Epithelial cell of esophagus (primary cell): ENCODE measurements at places on chromosomes 2 and 18.

DNA sequence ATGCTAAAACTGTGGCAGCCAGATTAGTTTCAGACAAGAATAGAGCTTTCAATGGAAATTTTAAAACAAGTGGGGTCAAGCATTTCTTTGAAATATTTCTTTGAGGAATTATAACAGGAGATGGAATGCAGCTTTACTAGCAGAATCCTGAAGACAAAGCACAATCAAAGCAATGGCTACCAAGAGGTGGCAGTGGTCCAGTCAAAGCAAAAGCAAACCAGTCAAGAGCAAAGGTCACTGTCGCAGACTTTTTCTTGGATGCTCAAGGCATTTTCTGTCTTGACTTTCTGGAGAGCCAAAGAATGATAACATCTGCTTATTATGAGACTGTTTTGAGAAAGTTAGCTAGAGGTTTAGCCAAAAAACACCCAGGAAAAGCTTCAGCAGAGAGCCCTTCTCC, 351.2 kb upstream of the DLGAP1 start:
- no peak for DNase-seq

DNA sequence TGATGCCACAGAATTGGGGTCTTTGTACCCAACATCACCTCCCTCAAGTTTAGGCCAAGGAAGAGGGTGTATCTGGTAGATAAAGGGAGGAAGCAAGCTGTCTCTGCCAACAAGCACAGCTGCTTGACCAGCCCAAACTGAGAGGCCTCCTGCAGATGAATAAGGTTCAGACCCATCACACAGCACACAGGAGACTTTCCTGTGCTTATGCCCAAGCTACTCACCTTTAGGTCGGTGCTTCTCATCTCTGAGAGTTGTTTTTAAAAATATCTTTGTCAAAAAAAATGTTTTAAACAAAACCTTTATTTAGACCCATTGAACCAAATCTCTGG, 24.7 kb upstream of the SP3 start:
- DNase-seq, result no peak

GRCh38 chr2:9824956-9825720, 18.1 kb upstream of the TAF1B start:
- no peak for DNase-seq

- DNase-seq, result no peak
These were observed 101.2 kb upstream of the SEC11C start for GRCh38 chr18:59038295-59039039.

- DNase-seq, result peak; percentile 36
These were observed 119.1 kb upstream of the OTX1 start for GRCh38 chr2:62931536-62931935.
